T-cell (primary cell): ENCODE measurements at places on chromosomes 1 and 21. TPM values are rescaled to one million over a fixed set of nuclear protein-coding genes. Genes with fewer than 3 reads are reported as not detected.

DNA sequence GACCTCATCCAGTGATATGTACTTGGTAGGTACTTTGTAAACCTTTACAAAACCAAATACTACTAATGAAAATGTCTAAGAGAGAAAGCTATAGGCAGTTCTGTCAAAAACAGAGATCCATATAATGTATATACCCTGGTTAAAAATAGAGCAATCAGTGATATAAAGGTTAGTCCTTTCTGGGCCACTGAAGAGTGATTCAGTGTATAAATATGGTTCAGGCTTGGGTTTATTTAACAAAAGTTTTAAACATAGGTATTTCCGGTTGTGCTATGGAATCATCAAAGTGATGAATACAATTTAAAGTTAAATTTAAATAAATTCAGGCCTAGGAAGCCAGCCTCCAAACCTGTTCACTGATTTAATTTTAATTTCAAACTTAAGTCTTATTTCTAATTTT lies 108.4 kb upstream of the DMRTA2 start:
- no peak for DNase-seq

DNA sequence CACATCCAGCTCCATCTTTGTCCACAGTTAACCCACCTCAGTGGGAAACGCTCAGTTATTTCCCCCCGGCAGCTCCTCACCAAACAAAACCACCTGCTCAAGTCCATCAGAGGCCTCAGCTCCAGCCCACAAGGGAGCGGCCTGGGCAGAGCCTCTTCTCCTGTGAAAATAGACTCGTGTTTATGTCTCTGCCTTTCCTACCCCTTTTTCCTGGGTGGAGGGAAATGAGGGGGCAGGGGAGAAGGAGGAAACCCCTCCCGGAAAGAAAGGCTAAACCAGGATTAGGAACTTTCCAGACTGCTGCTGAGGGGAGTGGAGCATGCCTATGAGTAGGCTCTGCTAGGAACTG lies 81.6 kb downstream of the PAX7 start:
- no peak for DNase-seq

GRCh38 chr1:214205053-214205452 lies 75.9 kb upstream of the SMYD2 start:
- no peak for DNase-seq

DNA sequence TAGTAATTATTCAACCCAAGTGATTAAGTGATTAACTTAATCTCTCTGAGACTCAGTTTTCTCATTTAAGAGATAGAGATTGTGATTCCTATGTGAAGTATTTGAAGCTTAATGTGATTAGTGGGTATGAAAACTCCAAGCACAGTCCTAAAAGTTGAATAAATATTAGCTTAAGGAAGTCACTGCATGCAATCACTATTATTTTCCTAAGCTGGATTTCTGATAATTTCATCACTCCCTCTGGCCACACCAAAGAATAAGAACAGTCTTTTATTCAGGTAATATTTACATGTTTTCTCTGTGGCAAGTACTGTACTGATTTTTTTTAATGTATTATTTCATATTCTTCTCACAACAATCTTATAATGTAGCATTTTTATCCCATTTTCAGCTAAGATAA lies 31.1 kb downstream of the CD55 start:
- DNase-seq: no peak

- DNase-seq: no peak
These were observed 344.2 kb upstream of the KAZN start for GRCh38 chr1:14254251-14254650.

The PSMB2 gene
- 27.1 TPM for total RNA-seq

The ETV3L gene
- total RNA-seq: not detected

The GBP3 gene
- total RNA-seq: 52.0 TPM

The TMEM51 gene
- total RNA-seq: not detected

The C1orf167 gene
- not detected for total RNA-seq
